Stimulated activated CD8-positive, alpha-beta memory T cell treated with anti-CD3 and anti-CD28 coated beads, Interleukin-15, amount 100 ng/mL, for 24 hours (primary cell): ENCODE measurements at places on chromosomes 2 and 18.

GRCh38 chr2:46696966-46697829 is 217.8 kb downstream of the TMEM247 start:
- DNase-seq = no peak

GRCh38 chr2:7683708-7684107 is 766.5 kb downstream of the RNF144A start:
- DNase-seq = no peak

- no peak for DNase-seq
Measured at GRCh38 chr2:42332575-42332974, 28.4 kb downstream of the COX7A2L start.

GRCh38 chr18:80009661-80010550 is 21.5 kb upstream of the TXNL4A start:
- no peak for DNase-seq

- DNase-seq = no peak
Measured at GRCh38 chr2:216936954-216937357, 77.1 kb upstream of the TNP1 start.

DNA sequence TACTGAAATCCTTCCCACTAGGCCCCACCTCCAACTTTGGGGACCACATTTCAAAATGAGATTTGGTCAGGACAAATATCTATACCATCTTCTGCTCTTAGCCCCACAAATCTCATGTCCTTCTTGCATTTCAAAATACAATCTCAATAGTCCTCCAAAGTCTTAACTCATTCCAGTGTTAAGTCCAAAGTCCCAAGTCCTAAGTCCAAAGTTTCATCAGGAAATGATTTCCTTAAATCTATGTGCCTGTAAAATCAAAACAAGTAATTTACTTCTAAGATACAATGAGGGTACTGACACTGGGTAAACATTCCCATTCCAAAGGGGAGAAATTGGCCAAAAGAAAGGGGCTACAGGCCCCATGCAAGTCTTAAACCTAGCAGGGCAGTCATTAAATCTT is 40.5 kb upstream of the TNP1 start:
- no peak for DNase-seq

- DNase-seq = no peak
Measured at GRCh38 chr18:48544661-48545415, 6.0 kb downstream of the CTIF start.

- no peak for DNase-seq
Measured at GRCh38 chr18:61133783-61134182, 199.4 kb upstream of the CDH20 start.

- DNase-seq = no peak
Measured at GRCh38 chr2:84861539-84861938, 19.3 kb downstream of the TRABD2A start.

DNA sequence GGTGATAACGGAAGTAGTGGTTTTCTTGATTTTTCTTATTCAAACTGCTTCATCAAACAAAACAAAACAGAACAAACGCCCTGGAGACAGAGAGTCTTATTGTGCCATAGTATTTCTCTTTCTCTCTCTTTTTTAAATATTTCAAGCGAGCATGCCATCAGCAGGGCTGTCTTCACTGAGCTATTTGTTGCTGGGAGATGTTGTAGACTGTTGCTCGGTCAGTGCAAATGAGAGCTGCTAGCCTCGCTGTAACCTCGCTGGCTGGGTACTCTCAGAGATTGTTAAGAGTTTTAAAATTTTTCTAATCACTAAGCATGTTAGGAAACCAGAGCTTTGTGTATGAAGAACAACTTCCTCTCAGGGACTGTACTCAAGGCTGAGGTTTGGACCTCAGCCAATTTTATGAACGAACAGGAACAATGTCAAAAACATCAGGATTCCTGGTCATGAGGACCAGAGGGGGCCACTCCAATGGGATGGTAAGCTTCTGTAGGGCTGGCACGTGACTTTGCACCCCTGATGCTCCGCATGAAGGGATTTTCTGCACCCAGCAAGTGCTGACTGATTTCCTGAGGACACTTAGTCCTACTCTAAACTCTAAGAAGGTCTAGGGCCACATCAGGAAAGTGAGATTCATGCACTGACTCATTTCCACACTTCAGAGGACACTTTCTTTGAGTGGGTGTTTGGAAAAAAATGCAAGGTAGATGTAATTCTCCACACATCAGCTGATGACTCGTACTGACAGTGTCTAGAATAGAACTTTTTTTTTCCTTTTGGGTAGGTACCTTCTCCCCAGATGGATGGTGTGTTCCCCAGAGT is 59.8 kb upstream of the IL1R1 start:
- DNase-seq = no peak

DNA sequence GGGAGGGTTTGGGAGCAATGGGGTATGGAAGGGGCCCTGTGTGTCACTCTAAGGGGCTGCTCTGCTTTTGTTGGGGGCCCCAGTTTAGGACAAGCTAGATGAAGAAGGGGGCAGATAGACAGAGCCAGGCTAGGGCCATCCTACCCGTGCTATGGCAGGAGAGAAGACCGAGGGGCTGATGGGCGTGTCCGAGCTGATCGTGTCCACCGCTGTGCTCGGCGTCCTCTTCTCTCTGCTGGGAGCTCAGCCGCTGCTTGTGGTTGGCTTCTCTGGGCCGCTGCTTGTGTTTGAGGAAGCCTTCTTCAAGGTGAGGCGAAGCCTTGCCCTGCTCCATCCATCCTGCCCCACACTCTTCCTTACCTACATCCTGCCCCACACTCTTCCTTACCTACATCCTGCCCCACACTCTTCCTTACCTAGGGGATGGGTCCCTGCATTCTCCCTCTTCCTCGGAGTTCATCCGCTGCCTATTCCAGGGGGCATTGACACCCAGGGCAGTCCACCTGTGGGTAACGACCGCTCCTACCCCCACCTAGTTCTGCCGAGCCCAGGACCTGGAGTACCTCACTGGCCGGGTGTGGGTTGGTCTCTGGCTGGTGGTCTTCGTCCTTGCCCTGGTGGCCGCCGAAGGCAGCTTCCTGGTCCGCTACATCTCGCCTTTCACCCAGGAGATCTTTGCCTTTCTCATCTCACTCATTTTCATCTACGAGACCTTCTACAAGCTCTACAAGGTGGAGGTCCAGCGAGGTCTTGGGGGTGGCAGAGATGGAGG is 8.9 kb downstream of the SLC4A3 start:
- DNase-seq = no peak

- DNase-seq = no peak
Measured at GRCh38 chr2:37418956-37419355, 74.5 kb downstream of the QPCT start.
